Natural killer cell (primary cell): ENCODE measurements at places on chromosomes 4 and X.

GRCh38 chr4:122744229-122744628 is 11.7 kb downstream of the BBS12 start:
- no peak for DNase-seq

DNA sequence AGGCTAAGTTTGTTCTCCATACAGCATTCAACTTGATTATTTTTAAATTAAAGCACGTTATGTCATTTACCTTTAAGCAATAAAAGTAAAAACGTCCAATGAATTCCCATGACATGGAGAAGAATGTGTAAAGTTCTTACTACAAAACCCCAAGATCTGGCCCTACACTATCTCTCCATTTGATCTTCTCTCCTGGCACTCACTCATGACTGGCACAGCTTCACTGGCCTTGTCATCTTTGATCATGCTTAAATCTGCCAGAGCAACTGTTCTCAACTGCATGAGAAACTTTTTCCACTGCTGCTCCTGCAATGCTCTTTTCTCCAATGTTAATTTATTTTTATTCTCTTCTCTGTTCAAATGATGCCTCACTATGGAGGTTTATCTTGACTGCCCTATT is 1109.0 kb upstream of the IGFBP7 start:
- no peak for DNase-seq

DNA sequence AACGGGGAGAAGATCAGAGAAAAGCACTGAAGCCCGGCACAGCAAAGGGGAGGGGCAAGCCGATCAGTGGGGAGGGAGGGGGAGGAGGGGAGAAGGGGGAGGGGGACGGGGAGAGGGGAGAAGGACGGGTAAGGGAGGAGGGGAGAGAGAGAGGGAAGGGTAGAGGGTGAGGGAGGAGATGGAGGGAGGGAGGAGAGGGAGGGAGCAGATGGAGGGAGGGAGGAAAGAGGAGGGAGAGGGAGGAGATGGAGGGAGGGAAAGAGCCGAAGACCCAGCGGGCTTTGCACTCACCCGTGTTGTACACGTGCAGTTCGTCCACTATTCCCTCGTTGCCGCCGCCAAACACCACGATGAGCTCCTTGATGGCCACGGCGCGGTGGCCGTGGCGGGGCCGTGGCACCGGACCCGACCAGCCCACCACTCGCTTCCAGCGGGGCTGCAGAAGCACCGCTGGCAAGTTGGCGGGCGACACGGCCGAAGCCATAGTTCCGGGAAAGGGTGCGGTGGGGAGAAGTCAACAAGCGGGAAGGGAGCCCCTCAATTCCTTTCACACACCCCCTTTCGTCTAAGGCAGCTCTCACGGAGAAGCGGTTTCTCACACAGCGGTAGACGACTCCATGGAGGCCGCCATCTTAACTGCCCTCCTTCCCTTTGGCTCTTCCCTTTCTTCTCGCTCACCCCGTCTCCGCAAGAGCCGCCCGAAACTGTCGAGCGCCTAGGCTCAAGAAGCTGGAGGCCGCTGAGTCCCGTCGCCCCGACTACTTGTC is 1.1 kb downstream of the HCFC1 start:
- no peak for DNase-seq

GRCh38 chr4:182975806-182976205 is 58.6 kb upstream of the DCTD start:
- DNase-seq: no peak

DNA sequence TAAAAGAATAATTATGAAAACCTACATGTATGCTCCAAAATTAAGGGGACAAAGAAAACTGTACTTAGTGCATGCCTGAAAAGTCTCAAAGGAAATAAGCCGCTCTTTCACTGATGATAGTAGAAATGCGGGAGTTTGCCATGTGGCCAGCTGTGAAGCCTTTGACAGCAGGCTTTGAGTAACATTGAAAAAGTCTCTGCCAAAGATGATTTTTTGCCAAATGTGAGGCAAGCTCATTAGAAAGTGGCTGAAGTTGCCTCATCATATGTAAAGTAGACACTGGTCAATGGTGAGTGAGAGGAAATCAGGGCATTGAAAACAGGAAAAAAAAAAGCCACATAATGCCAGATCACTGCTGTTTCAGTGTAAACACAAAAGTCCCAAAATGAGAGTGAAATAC is 2360.1 kb downstream of the PCDH7 start:
- no peak for DNase-seq

DNA sequence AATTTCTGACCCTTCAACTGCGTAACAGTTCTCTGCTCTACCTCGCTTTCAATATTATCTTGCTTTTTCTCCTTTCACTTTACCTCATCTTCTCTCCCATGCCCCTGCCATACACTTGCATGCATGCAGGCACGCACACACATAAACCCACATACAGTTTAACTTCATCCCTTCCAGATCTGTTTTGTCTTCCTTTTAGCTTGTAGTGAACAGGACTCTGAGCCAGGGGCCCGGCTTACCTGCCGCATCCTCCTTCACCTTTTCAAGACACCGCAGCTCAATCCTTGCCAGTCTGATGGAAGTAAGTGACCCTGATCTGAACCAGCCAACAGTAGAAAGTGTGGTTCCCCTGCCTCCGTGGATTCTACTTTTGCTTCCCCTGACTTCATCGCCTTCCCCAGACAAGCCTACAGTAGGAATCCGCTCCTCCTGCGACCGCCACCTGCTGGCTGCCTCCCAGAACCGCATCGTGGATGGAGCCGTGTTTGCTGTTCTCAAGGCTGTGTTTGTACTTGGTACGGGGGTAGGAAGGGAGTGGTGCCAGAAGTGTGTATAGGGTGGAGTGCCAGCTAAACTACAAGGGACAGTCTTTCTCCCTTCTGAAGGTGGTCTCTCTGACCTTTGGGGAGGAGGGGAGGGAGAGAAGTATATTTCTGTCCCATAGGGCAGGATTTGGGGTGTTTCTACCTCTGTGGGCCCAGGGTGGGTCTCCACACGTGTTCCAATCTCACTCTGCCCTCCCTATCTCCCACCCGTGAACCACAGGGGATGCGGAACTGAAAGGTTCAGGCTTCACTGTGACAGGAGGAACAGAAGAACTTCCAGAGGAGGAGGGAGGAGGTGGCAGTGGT is 10.7 kb downstream of the MED12 start:
- peak; percentile 68 for DNase-seq

- no peak for DNase-seq
Observed at GRCh38 chr4:60611762-60612496, 588.2 kb upstream of the ADGRL3 start.

DNA sequence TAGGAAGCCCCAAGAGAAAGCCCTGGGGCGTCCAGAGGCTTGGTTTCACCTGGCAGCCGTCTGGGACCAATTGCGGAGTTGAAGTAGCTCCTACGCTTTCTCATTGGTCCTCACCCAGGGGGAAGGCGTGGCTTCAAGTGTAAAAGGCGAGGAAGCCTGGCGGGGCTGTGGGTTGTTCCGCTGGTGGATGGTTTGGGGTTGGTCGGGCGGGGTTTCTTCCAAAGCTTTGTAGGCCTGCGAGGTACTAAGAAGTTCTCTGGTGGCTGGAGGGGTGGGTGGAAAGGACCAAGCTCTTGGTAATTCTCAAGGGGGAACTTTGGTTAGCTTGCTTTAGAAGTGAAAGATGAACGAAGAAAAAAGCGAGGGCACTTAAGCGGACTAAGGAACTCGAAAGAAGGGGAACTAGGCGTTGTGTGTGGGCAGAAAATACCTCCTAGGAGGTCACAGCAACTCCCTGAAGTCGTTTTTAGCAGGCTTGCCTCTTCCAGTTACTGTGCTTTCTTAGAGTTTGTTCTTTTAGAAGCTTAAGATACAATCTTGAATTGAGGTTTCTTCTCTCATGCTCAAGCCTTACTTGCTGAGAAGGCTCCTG is 36.6 kb downstream of the CCNG2 start:
- DNase-seq: peak; percentile 53

GRCh38 chr4:73152893-73153292 is 83.4 kb upstream of the COX18 start:
- no peak for DNase-seq

DNA sequence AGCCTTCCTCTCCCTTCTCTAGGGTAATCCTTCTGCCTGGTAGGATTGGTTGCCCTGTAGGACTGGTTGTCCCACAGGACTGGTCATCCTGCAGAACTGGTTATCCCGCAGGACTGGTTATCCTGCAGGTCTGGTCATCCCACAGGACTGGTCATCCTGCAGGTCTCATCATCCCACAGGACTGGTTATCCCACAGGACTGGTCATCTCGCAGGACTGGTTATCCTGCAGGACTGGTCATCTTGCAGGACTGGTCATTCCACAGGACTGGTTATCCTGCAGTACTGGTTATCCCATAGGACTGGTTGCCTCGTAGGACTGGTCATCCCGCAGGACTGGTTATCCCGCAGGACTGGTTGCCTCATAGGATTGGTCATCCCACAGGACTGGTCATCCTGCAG is 48.1 kb upstream of the STOX2 start:
- no peak for DNase-seq

GRCh38 chr4:6278801-6279197 is 9.1 kb downstream of the WFS1 start:
- no peak for DNase-seq

DNA sequence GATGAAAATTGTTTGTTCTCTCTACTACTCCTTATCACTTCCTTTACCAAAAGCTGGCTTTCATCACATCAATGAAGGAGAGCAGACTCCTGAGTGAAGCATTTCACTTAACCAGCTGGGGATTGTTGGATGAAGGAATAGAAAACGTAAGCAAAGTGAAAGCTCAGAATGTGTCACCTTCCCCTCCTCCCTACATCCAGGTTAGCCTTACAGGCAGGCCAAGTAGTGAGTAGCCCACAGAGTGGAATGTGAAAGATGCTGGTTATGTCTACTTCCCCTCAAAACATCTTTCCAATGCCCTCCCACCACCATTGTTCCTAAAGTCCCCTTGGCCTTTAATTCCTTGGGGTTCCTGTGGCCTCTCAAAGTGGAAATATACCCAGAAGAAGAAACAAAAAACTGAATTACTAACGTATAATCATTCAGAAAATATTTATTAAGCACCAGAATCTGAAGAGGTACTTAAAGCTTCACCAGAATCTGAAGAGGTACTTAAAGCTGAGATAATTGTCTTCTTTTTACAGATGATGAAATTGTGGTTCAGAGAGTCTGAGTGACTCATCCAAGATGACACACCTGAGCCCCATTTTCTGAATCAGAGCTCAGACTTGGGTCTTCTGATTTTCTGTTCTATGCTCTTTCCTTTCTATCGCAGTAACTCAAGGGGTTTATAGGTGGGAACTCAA is 6.5 kb downstream of the P2RY4 start:
- no peak for DNase-seq

DNA sequence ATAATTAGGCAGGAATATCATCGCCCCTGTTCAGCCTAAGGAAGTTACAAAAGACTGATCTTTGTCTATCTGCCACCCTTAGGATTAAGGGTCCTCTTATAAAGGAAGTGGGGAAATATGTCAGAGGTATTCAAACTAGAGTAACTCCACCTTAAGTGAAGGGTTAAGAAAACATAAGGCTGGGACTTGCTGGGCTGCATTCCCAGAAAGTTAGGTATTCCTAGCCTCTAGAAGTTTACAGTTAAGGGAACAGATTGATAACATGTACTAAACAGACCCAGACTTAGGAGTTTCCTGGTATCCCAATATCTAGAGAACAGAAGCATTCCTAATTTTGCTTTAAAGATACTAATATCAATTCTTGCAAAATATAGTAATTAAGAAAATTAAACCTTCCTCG is 6.0 kb downstream of the CXCL2 start:
- no peak for DNase-seq

DNA sequence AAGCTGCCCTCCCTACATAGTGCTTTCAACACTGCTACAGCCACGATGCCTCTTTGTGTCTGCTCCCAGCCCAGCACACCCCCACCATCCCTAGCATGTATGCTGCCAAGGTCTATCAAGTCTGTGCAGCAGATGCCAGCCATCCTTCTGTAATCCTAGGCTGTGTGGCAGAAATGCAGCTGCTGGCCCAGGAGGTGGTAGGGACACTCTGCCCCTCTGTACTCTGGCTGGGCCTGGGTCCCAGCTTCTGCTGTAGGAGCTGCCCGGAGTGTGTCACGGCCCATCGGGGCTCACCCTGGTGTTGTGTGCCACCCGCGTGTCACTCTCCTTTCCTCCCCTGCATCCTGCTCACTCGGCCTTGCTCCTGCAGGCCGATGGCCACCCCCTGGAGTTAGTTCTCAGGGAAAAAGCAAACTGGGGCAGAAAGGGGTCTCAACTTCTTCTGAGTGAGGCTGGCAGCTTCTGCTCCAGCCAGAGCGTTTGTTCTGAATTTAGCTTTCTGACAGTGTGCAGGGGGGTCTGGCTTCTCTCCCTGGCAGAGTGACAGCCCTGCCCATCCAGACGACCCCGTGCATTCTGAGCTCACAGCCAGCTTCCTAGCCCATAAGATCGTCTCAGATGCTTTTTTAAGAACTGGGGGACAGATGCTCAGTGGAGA is 22.7 kb downstream of the PSAPL1 start:
- DNase-seq: no peak

DNA sequence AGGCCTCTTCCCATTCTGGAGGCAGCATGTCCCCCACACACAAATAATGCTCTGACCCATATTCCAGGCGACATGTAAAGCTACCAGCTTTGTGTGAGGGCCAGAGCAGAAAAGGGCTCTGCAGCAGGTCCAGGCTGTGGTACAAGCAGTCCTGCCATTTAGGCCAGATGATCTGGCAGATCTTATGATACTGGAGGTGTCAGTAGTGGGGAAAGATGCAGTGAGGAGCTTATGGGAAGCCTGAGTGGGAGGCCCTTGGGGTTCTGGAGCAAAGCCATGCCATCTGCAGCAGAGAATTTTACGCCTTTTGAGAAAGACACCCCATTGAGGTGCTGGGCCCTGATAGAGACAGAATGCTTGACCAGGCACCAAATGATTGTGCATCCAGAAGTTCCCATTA is 7.7 kb downstream of the SYN1 start:
- DNase-seq: no peak

GRCh38 chrX:45164021-45164621 is 36.6 kb downstream of the DIPK2B start:
- DNase-seq: no peak
